ENCODE measurements at places on chromosomes 2 and 18. TPM values are rescaled to one million over a fixed set of nuclear protein-coding genes. Genes with fewer than 3 reads are reported as not detected.

- H3K27ac ChIP-seq, result no peak overlapping the region
- no peak overlapping the region for H3K4me3 ChIP-seq
- H3K36me3 ChIP-seq, result no peaks in the 10 kb centered on the region
- no peaks in the 10 kb centered on the region for H3K4me1 ChIP-seq
- no peaks in the 10 kb centered on the region for H3K27me3 ChIP-seq
- no peak for DNase-seq
Measured at GRCh38 chr2:70203086-70203485, 12.3 kb upstream of the C2orf42 start.

The CACNB4 gene
- 15.3 TPM for total RNA-seq

DNA sequence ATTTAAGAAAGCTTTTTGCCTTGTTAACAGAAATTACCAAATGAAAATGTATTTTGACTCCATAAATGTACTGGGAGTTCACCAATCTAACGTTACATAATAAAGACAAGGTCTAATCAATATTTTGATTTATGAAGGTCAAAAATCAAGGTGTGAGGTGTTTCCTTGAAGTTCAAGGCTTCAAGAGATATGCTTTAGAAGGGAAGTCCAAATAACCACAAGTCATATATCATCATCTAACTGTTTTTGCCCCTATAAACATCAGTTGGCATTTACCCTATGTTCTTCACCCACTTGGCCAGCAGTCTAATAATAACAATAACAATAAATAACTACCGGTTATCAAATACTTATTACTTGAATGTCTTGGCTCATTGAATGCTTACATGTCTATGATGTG lies 196.1 kb upstream of the ID2 start:
- H3K27ac ChIP-seq, result no peak overlapping the region
- peaks cover 18% of the 10 kb centered on the region for H3K4me1 ChIP-seq
- no peak overlapping the region for H3K4me3 ChIP-seq

The CCDC148 gene
- total RNA-seq, result 1.2 TPM

- H3K27ac ChIP-seq, result peak overlapping the region; percentile 100
- peaks cover 34% of the 10 kb centered on the region for H3K4me1 ChIP-seq
- peak overlapping the region; percentile 95 for H3K4me3 ChIP-seq
- DNase-seq, result no peak
- no peaks in the 10 kb centered on the region for H3K36me3 ChIP-seq
Measured at GRCh38 chr18:23585007-23585871, 1.1 kb downstream of the NPC1 start.

The PDCD1 gene
- 1.8 TPM for total RNA-seq

DNA sequence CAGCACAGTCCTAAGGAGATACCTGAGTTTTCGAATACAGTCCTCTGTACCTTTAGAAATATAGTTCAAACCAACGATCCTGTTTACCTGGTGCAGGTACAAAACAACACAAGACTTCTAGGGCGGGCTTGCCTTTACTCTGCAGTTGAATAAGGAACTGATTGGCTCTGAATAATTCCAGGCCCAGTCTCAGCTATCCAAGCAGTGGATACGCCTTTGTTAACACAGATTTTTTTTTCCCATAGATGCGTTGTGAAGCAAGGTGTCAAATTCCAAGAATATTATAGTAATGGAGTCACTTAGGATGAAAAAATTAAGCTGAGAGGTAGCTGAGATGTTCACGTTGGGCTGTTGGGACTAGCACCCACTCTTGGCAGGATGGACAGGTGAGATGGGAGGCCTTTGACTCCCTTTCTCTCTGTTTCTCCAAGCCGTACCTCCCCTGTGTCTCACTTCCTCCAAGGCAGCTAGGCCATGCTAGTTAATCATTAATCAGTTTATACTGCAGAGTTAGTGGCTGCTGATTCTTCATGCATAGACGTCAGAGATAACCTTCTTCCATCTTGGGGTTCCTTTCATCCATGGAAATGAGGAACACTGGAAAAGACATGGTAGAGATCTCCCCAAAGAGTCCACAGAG lies 380.8 kb upstream of the ACVR2A start:
- H3K27ac ChIP-seq, result no peak overlapping the region
- no peaks in the 10 kb centered on the region for H3K27me3 ChIP-seq
- no peaks in the 10 kb centered on the region for H3K4me1 ChIP-seq
- H3K4me3 ChIP-seq, result no peak overlapping the region

DNA sequence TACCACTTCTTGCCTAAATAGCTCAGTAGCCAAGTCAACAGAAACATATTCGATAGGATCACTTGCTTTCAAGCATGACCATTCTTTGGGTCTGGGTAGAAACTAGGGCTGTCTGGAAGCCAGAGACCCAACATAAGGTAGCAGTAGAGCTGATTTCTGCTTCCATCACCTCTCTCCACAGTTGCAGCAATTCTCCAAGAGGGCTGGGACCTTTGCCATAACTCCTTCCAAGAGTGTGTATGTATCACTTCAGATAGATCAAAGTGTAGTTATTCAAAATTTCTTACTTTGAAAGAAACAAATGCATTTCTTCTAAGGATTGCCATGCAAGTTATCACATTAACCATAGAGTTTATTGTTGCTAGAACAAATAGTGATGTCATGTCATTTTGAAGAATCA lies 172.0 kb upstream of the GALNT5 start:
- no peaks in the 10 kb centered on the region for H3K4me1 ChIP-seq
- no peak overlapping the region for H3K27ac ChIP-seq
- H3K4me3 ChIP-seq, result no peak overlapping the region
- no peak for DNase-seq

DNA sequence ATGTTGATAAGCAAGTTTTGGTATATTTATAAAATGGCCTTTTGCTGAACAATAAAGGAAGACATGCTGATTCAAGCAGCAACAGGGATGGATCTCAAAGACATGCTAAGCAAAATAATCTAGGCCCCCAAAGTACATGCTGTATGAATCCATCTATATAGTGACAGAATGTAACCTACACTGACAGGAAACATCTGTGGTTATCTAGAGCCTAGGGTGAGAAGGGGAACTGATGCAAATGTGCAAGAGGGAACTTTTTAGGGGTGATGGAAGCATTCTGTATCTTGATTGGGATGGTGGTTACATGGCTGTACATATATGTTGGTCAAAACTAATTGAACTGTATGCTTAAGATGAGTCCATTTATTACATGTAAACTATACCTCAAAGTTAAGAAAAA lies 24.2 kb downstream of the CNRIP1 start:
- DNase-seq, result no peak
- no peaks in the 10 kb centered on the region for H3K36me3 ChIP-seq
- no peaks in the 10 kb centered on the region for H3K27me3 ChIP-seq
- H3K4me3 ChIP-seq, result no peak overlapping the region
- H3K4me1 ChIP-seq, result no peaks in the 10 kb centered on the region

- H3K4me3 ChIP-seq, result peak overlapping the region; percentile 17
- H3K36me3 ChIP-seq, result no peaks in the 10 kb centered on the region
- H3K4me1 ChIP-seq, result no peaks in the 10 kb centered on the region
- no peaks in the 10 kb centered on the region for H3K27me3 ChIP-seq
Measured at GRCh38 chr18:9404565-9405060, 70.0 kb downstream of the TWSG1 start.
